ENCODE measurements at places on chromosomes 2 and 18. TPM values are rescaled to one million over a fixed set of nuclear protein-coding genes. Genes with fewer than 3 reads are reported as not detected.

Gene CSRNP3
- 4.3 TPM for total RNA-seq

Gene SPEG
- 25.3 TPM for total RNA-seq

Gene CMPK2
- 0.69 TPM for total RNA-seq

Gene SLC16A14
- total RNA-seq = 2.1 TPM

Gene MAP3K19
- not detected for total RNA-seq

Gene TFCP2L1
- 1.6 TPM for total RNA-seq

Gene LINC00305
- not detected for total RNA-seq

Gene NPPC
- 1.1 TPM for total RNA-seq

Gene ST8SIA3
- total RNA-seq = 1.5 TPM

Gene MGAT4A
- total RNA-seq = 2.1 TPM

Gene C1QL2
- 0.28 TPM for total RNA-seq

Gene SERPINE2
- total RNA-seq = 229 TPM

Gene VSNL1
- total RNA-seq = 32.8 TPM

Gene AQP12B
- total RNA-seq = not detected

Gene RANBP2
- 54.2 TPM for total RNA-seq

Gene AKAIN1
- total RNA-seq = not detected

Gene IL1RL1
- not detected for total RNA-seq

Gene PPP1R1C
- 0.89 TPM for total RNA-seq

Gene IL37
- 1.00 TPM for total RNA-seq

Gene KCNIP3
- 0.48 TPM for total RNA-seq

Gene IL36RN
- total RNA-seq = not detected

Gene PRKCE
- 1.9 TPM for total RNA-seq

Gene DSC2
- 25.7 TPM for total RNA-seq

Gene MC4R
- 0.03 TPM for total RNA-seq

Gene ZNF385B
- 0.41 TPM for total RNA-seq

Gene IRS1
- 17.1 TPM for total RNA-seq

Gene ZNF521
- total RNA-seq = 1.6 TPM

Gene POTEI
- total RNA-seq = 0.07 TPM

Gene MTHFD2
- 303 TPM for total RNA-seq

Gene PSTPIP2
- 0.42 TPM for total RNA-seq

Gene MALT1
- 18.9 TPM for total RNA-seq

Gene RALB
- total RNA-seq = 13.5 TPM

Gene KCNJ3
- 0.28 TPM for total RNA-seq

Gene ARHGAP28
- 24.5 TPM for total RNA-seq

Gene MATN3
- total RNA-seq = 3.6 TPM

Gene CCDC148
- 0.07 TPM for total RNA-seq

Gene TRAPPC8
- total RNA-seq = 54.6 TPM

Gene TEKT4
- not detected for total RNA-seq

Gene SCYGR1
- total RNA-seq = not detected

Gene MAP2
- total RNA-seq = 1.6 TPM

Gene ASXL3
- total RNA-seq = 0.07 TPM

Gene SERPINB7
- not detected for total RNA-seq

Gene PLCL1
- 0.22 TPM for total RNA-seq

Gene RNF144A
- 13.6 TPM for total RNA-seq

Gene UGT1A3
- total RNA-seq = not detected

Gene NETO1
- 15.9 TPM for total RNA-seq

Gene FN1
- total RNA-seq = 50.4 TPM

Gene SCYGR4
- total RNA-seq = not detected

Gene PPP4R3B
- total RNA-seq = 26.8 TPM

Gene LRRTM1
- total RNA-seq = 0.37 TPM

Gene MRO
- total RNA-seq = 1.7 TPM

Gene SKOR2
- total RNA-seq = 0.15 TPM

Gene ZNF396
- total RNA-seq = 1.4 TPM

Gene FNDC4
- total RNA-seq = 7.4 TPM

Gene MYO5B
- total RNA-seq = 2.7 TPM

Gene LRP2
- total RNA-seq = 1.3 TPM

Gene DNAH7
- total RNA-seq = under 0.01 TPM

Measured in H7 (cell line).